ENCODE measurements at places on chromosomes 13 and 19.

- DNase-seq: no peak
Observed at GRCh38 chr13:80133631-80134261, 207.2 kb downstream of the SPRY2 start.

- no peak for DNase-seq
Observed at GRCh38 chr19:28319227-28319626, 893.7 kb downstream of the UQCRFS1 start.

GRCh38 chr19:32265995-32266394, 79.4 kb upstream of the ZNF507 start:
- no peak for DNase-seq

GRCh38 chr19:55552620-55553019, 7.3 kb upstream of the SBK3 start:
- no peak for DNase-seq
